ENCODE measurements at places on chromosomes 12 and 14.

GRCh38 chr14:105128059-105128458 lies 40.5 kb downstream of the JAG2 start:
- DNase-seq, result no peak

DNA sequence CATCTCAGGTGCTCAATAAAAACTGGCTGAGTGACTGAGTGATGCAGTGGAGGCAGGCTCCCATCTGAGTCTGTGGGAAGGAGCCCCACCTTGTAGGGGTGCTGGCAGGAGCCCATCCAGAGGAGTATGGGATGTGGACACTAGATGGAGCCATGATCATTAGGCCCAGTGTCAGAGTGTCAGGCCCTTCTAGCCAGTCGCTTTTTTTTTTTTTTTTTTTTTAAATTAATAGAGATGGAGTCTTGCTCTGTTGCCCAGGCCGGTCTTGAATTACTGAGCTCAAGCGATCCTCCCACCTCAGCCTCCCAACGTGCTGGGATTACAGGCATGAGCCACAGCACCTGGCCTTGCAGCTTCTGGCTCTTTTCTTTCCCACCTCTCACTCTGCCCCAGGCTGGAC lies 11.5 kb downstream of the RITA1 start:
- peak; percentile 77 for DNase-seq

- DNase-seq, result no peak
Observed at GRCh38 chr12:130669205-130669557, 46.9 kb downstream of the RIMBP2 start.

- no peak for DNase-seq
Observed at GRCh38 chr12:76878099-76878898, 520 bp downstream of the CSRP2 start.

DNA sequence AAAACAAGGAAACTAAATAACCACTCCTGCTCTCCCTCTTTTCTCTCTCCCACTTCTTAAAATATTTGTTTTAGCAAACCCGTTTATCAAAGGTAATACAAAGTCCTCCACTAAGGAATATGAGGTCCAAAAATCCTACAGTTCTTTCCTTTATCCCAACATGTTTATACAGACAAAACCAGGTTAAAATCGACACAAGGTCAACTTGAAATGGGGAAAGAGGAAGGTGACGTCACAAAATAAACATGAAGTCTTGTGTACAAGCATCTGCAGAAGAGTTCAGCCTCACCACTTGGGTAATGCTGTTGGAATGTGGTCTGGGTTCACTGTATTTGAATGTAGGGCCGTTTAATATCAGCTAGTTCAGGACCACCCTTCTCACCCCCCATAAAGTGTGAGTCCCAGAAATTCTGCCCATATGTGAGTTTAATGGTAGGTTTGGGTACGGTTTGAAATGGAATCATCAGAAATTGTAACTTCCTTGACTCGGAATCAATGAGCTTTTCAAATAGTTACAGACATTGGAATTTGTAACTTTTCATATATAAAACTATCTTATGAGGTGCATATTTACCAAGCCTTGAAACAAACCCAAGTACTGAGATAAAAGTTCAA lies 120.0 kb upstream of the SLC38A2 start:
- DNase-seq, result no peak

DNA sequence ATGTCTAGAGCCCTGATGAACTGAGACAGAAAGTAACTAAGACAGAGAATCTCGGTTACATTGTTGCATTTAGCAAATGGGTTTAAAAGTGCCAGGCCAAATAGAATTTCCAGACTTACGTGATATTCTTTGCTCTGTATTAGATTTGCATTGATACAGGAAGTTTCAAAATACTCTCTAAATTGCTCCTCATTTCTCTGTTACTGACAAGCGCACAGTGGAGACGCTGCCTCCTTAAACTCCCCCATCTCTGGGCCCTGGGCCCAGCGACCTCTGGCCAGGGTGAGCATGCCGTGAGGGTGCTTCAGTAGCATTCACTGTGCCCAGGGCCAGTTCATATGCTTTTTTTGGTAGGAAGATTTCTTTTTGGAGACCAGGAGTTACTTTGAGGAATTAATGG lies 22.9 kb upstream of the EVL start:
- no peak for DNase-seq

GRCh38 chr12:88580051-88580871 lies at the start of gene KITLG:
Gene KITLG, minus strand, starts transcription at chr12:88580471. Its CDS starts 193 bp downstream, at chr12:88580278.
- DNase-seq, result no peak

DNA sequence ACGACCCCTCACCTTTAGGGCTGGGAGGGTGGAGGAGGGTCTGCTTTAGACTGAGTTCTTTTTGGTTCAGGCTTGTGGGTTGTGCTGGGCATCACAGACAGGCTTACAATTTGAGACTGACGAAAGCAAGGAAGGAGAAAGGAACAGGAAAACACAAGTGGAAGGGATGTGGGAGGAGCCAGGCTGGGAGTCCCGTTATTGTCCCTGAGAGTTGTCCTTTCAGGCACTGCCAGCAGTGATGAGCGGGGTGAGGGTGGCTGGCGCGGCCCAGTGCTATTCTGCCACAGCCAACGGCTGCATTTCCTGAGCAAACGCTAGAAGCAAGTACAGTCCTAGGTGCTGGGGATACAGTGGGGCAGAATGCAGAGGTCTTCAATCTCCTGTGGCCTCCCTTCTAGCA lies 29.2 kb upstream of the TSPAN9 start:
- DNase-seq, result no peak

DNA sequence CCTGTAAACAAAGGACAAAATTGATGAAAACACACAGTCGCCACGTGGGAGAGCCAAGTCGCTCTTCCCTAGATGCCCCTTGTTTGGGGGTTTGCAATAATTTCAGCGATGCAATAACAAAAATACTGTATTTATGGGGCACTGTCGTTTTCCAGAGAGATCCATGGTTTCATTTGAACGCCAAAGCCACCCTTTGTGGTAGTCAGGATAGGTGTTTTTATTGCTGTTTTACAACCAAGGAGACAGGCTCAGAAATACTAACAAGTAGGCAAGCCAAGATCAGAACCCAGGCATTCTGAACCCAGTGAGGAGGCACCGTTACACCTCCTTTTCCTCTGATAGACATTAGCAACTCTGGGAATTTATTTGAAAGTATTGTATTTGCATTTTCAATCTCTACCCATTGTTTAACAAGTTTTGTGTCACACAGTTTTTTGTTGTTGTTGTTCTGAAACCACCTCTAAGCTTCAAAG lies 831 bp upstream of the BTBD7 start:
- no peak for DNase-seq

DNA sequence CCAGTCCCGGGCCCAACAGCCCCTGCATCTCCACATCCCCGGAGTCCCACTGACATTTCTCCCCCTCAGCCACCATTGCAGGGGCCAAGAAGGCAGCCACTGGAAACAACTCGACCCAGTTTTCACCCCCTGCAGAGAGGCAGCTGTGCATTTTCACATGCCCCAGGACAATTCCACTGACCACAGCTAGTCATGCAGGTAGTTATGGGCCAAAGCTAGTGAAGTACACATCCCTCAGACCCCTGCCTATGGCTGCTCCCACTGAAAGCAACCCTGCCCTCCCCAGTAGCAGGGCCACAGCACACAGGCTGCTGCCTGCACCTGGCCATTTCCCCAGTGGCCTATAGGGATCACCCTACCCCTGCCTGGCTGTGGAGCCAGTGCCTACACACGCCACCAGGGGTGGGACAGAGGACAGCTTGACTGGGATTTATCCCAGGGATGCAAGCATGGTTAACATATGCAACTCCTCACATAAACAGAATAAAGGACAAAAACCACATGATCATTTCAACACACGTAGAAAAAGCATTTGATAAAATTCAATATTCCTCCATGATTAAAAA lies 154.0 kb downstream of the NDUFA12 start:
- no peak for DNase-seq

DNA sequence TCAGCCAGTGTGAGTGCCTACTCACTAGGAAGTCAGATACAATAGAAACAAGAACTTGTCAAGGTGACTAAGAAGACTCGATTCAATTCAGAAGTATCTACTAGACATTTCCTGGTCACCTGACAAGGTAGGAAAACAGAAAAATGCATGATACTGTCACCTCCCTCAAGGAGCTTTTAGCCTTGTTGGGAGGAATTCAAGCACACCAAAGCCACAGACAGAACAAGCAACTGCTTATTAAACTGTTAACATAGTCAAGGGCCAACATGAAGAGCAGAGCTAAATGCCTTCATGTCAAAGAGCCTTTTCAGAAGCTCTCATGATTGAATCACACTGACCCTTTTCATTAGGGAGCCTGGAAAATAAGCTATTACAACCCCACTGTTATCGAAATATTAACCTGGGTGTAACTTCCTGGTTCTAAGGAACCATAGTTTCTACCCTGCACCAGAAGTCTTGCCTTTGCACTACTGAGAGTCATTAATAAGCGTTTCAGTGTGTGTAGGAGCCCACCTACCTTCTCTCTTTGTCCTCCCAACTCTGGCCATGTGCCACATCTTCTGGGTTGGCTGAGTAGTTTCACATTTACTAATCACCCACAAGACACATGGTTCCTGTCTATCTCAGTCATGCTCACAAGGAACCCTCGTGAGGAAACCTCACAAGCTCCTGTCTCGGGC lies 31.0 kb upstream of the LGALS3 start:
- peak; percentile 54 for DNase-seq

- DNase-seq, result no peak
Observed at GRCh38 chr12:110948041-110948440, 27.7 kb upstream of the MYL2 start.

DNA sequence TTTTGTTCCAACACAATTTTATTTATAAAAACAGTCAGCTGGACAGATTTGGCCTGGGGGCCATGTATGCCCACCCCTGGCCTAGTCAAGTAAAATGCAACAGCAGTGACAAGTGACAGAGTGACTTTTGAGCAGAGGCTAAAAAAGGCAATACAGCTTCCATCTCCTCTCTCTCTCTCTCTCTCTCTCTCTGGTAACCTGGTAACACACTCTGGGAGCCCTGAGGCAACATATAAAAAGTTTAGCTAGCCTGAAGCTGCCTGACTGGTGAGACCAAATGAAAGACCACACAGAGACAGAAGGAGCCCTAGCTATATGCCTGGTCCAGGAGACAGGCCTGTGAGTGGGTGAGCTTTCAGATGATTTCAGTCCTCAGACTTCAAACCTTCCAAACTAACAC lies 105.4 kb downstream of the DENND5B start:
- no peak for DNase-seq

DNA sequence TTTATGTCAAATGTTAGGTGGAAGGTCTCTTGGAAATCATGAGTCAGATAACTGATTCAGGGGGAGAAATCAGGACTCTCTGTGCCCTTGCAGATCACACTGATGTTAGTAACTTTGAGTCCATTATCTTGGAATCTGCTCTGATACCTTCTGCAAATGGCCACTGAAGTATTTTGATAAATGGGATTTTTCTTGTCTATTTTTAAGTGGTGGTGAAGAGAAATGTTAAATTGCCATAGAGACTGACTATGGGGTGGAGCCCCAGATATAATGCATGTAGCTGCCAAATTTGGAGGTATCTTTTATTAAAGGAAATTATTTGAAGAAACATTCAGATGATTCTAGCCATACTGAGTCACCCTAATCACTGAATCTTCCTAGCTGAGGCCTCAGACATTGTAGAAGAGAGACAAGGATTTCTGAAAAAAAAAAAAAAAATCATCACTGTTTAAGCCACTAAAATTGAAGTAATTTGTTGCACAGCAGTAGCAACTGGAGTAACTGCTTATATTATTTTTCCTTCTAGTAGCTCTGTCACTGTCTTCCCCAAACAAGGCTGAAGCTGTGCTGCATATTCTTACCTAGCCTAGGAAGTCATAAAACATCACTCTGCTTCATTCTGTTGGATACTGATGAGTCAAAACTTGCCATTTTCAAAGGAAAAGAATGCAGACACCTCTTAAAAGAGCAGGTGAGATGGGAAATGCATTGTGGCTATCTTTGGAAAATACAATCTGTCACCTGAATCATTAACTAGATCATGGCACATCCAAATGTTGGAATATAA lies 36.0 kb upstream of the CLEC14A start:
- no peak for DNase-seq

- no peak for DNase-seq
Observed at GRCh38 chr12:52354200-52354599, 13.1 kb downstream of the KRT85 start.

GRCh38 chr12:111011999-111012600 lies 91.7 kb upstream of the MYL2 start:
- no peak for DNase-seq

DNA sequence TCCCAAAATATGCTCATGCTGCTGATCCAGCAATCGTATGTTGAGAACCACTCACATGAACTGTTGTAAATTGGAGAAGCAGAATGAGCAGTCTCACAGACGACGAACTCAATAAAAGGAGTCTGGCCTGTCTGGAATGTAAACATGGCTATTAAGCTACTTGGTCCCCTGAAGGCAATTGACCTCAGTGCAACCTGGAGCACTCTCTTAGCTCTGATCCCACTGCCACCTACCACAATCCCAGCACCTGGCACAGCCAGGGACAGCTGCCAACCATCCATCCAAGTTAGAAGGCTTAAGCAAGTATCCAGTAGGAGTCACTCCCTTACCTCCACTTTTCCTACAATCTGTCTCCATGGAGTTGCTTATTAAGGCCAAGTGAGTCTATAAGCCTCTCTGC lies 406.9 kb upstream of the CLEC14A start:
- no peak for DNase-seq

- no peak for DNase-seq
Observed at GRCh38 chr14:52693532-52693931, 1.8 kb downstream of the ERO1A start.

GRCh38 chr14:74571441-74571841 lies 40.6 kb downstream of the LTBP2 start:
- DNase-seq, result no peak

DNA sequence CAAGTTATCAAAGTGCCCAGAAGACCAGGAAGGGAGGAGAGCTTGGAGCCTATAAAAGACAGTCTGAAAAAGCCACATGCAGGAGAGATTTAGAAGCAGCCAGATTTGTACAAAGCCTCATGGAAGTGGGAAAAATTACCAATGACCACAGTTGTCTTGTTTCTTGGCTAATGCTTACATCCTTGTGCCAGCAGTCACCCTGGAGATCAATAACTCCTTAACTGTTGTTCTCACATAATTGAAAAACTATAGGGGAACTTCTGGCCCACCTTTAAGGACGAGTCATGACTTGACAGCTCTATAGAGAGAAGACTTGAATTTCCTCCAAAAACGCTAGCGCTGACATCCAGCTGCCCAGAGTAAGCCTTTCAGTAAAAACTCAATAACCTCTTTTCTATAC lies 313.1 kb downstream of the GALC start:
- no peak for DNase-seq

DNA sequence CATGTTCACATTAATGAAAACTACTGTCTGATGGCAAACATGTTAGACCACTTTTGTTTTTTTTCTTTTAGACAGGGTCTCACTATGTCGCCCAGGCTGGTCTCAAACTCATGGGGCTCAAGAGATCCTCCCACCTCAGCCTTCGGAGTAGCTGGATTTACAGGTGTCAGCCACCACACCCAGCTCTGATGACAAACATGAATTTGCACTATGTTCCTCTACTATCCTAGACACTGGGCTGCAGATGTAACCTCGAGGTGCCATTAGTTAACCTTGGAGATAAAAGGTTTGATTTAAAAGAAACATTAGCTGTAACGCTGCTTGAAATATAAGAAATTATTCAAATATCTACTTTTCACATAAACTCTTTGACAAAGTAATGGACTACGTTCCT lies 8.1 kb downstream of the VPS37B start:
- DNase-seq, result no peak
